ENCODE measurements at places on chromosomes 3 and 15.

DNA sequence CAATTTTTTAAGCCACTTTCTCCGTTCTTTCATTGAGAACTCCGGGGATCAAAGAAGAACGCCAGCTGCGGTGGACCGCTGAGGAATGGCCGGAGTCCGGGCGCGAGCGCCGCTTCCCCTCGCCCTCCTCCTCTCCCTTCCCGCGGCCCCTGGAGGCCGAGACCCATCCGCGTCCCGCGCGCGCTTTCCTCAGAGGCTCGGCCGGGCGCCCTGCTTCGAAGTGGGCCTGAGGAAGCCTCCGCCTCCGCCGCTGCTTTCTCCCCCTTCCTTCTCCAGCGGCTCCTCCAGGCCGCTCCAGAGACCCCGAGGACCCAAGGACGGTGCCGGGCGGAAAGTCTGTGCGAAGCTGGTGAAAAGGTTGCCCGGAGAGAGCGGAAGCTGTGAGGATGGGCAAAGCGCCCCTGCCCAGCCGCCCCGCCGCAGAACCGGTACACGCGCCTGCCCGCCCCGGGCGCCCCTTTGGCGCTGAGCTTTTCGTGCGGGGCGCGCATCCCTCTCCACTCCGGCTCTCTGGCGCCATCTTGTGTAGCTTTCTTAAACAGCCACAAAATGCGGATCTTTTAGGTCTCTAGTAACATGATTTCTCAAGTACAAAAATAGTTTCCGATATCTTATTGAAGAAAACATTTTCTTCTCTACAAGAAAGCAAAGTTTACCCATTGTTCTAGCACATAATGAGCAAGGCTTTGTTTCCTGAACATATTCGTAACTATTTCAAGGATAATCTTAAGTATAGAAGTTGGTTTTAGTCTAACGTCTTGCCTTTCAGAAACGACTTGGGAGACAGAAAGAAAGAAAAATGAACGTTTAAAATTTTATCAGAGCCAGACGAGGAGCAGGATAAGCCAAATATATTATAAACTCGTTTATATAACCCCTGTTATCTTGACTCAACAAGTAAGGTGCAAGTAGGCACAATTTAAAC is 59.2 kb upstream of the FAM174B start:
- DNase-seq, result peak; percentile 81

DNA sequence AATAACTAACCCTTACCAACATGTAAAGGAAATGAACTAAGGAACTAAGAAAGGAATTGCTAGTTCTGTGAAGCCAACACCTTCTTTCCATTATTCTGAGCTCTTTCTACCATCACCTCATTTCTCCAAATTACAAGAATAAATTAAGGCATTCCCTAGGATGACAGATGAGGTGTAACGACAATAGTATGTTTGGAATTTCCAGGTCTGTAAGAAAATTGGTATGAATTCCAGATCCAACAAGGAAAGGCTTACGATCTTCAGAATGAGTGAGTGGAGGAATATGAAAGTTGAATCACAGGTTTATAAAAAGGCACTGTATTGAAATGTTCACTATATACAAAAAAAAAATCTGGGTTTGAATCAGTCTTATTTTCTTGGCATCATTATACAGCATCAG is 4.5 kb upstream of the NANOGP8 start:
- DNase-seq, result no peak

GRCh38 chr3:50089609-50089945 is 858 bp downstream of the RBM5 start:
- DNase-seq, result no peak

GRCh38 chr3:146050691-146051090 is 110.3 kb downstream of the PLOD2 start:
- no peak for DNase-seq

DNA sequence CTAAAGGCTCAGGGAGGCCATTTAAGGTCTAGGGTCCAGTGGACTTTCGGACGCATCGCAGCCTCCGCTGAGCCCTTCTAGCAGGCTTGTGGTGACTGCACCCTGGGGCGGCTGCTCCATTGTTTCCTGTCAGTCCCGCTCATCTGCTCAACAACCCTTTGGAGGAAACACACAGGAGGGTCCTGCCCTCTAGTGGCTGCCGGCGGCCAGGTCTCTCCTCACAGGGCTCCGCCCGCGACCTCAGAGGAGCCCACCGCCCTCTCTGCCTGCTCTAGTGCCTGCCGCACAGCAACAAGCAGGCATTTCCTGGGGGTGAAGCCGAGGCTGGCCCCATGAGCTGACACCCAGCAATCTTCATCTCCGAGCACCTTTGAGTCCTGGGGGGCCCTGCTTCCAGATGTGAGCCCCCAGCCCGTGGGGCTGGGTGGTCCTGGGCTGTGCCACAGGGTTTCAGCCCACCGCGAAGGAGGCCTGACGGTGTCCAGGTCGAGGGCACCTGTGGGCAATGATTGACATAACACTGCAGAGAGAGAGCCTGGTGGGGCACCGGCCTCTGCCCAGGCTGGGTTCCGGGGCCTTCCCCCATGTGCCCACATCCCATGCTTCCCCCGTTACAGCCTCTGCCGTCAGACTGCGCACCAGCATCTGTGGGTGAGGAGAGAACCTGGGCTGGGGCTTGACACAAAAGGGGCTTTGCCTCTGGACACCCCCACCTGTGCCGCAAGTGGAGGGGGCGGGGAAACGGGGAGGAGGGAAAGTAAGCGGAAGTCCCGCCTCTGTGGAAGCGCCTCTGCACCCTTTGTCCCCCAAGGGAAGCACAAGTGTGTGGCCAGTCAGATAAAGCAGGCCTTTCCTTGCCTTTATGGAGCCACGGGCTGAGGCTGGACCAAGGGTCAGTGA is 27.0 kb upstream of the SFMBT1 start:
- DNase-seq, result peak; percentile 39

DNA sequence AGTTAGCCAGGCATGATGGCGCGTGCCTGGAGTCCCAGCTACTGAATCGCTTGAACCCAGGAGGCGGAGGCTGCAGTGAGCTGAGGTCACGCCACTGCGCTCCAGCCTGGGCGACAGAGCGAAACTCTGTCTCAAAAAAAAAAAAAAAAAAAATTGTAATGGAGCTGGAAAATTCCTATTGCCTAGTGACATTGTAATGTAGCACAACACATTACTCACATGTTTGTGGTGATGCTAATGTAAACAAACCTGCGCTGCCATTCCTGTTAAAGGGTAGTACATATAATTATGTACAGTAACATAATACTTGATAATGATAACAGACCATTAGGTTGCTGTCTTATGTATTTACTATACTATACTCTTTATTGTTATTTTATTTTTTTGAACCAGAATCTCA is 39.1 kb downstream of the KNL1 start:
- DNase-seq, result no peak

- DNase-seq, result peak; percentile 26
Measured at GRCh38 chr3:30989276-30990030, 95.0 kb upstream of the GADL1 start.

DNA sequence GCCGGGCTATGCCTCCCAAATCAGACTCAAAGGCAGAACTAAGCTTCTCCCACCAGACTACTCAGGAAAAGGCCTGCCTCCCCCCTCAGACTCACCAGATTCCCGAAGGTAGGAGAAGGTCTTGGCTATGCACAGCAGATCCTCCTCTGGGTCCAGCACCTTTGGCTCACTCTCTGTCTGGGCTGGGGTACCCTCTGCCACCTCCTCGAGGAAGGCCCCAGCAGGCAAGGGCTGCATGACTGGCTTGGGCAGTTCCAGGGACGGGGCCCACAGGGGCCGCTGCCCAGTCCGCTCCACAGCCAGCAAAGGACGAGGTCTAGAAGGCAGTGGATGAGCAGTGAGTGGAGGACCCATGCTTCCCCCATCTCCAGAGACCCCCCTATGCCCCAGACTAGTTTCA is 3.3 kb downstream of the CISH start:
- DNase-seq, result no peak

DNA sequence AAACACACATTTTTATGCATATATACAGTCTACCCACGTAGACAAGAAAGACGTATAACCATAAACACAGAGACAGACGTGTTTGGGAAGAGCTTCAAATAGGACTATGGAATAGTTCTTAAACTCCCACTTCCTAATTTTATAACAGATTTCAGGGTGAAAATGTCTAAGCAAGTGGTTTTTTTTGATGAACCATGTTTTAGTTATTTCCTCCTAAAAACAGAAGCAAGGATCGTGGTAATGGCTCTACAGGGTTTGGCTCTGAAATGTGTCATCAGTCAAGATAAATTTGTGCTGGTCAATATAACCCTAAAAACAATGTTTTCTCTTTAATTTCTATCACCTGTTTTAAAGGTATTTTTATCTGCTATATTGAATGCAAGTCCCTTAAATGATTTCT is 58.2 kb downstream of the FMN1 start:
- no peak for DNase-seq

DNA sequence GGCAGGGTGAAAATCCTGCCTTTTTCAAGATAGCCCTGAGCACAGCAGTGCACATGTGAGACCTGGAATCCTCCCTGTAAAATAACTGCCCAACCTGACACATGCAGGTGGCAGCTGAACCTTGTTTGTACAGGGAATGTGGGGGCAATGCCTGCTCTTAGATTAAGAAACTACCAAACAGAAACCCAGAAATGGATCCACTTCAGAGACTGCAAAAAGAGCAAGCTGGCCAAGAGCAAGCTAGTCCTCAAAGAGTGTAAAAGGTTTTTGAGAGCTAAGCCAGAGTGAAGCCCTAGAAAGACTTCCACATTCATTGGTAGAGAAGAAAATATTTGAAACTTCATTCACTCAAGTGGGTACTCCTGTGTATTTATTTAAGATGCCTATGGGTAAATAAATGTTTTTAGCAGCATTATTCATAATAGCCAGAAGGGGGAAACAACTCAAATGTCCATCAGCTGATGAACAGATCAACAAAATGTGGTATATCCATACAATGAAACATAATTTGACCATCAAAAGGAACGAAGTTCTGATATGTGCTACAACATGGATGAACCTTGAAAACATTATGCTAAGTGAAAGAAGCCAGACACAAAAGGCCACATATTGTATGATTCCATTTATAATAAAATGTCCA is 96.0 kb upstream of the TSC22D2 start:
- no peak for DNase-seq

DNA sequence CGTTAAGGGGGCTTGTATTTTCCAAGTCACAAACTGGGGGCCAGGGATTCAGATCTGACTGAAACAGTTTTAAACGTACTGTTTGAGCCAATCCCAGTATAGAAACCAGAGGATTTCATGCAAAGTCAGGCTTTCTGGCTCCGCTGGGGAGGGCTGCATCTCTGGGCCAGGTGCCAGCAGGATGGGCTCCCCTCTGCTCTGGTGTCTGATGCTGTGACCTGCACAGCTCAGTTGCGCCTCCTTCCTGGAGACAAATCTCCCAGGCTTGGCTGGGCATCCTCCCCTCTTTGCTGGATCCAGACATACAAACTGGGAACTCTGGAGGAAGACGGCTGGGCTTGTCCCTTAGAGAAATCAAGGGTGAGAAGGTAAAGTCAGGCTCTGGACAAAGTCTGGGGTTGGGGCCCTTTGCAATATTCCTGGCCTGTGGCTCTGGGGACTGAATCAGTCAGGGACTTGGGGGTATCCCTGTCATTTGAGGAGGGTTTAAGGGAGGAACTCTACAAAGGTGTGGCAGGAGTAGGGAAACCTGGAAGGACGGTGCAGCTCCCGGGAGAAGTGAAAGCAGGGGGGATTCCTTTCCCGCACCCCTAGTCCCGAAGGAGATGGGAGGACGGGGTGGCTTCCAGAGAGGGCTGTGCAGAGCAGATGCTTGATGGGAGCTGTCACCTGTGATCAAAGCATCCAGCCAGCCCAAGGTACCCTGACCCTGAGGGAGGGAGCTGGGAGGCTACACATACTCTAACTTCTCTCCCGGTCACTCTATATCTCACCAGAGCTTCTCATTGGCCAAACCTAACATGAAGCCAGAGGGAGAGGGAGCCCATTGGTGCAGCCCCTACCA is 114.8 kb upstream of the ATP2B2 start:
- DNase-seq, result no peak

GRCh38 chr3:53493963-53494791 is at the start of gene CACNA1D:
Gene CACNA1D, plus strand, starts transcription at chr3:53494611. Its CDS starts 556 bp downstream, at chr3:53495167.
- DNase-seq, result no peak

GRCh38 chr3:50378024-50378423 is 18.7 kb upstream of the TMEM115 start:
- no peak for DNase-seq

DNA sequence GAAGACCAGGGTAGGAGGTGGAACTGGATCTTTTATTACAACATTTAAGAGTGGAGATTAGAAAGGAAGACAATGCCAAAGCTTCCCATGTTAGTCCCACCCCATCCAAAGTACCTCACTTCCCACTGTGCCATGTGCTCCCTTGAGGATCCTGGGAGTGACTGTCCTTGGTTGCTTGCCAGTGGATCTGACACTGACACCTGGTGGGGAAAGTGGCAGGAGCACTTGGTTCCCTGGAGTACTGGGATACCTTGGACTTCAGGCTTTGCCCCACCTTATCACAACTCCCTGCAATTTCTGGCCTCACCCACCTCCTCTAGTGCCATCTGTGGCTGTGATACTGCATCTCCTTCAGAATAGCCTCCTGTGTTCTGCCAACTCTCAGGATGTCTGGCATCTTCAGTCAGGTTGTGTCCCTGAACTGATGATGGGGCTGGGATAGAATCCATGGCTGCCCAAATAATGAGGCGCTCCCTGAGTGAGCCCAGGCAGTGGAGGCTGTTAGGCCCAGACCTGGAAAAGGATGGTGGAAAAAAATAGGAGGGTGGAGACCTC is 1.3 kb downstream of the ELL3 start:
- peak; percentile 45 for DNase-seq

DNA sequence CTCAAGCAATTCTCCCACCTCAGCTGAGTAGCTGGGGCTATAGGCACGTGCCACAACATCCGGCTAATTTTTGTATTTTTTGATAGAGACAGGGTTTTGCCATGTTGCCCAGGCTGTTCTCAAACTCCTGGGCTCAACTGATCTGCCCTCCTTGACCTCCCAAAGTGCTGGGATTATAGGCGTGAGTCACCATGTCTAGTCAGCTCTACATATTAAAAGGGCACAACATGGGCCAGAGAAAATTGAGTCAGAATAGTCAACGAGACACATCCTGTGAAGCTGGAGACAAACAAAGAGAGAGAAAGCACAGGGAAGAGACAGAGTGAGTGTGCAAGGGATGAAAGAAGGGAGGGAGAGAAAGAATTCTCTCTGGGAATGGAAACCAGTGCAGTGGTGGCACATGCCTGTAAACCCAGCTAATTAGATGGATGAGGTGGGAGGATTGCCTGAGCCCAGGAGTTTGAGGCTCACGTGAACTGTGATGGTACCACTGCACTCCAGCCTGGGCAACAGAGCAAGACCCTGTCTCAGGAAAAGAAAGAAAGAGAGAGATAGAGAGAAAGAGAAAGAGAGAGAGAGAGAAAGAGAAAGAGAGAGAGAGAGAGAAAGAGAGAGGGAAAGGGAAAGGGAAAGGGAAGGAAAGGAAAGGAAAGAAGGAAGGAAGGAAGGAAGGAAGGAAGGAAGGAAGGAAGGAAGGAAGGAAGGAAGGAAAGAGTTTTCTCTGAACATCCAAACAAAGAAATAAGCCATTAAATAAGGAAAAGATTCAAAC is 107.2 kb upstream of the SLC25A36 start:
- no peak for DNase-seq

- DNase-seq, result no peak
Measured at GRCh38 chr3:100927775-100928174, 65.4 kb downstream of the ABI3BP start.
